ENCODE measurements at places on chromosomes 12 and 14.

- no peak for DNase-seq
Observed at GRCh38 chr12:31300341-31300740, 25.6 kb downstream of the SINHCAF start.

GRCh38 chr12:81329085-81329484 lies 251.2 kb downstream of the ACSS3 start:
- DNase-seq = no peak

- no peak for DNase-seq
Observed at GRCh38 chr14:54023027-54023426, 66.4 kb upstream of the BMP4 start.

- no peak for DNase-seq
Observed at GRCh38 chr12:20280515-20280914, 87.8 kb upstream of the PDE3A start.

- DNase-seq = no peak
Observed at GRCh38 chr12:109621211-109621694, 47.7 kb downstream of the MVK start.

GRCh38 chr14:67673451-67673850 lies 981 bp downstream of the VTI1B start:
- DNase-seq = no peak

Measured in SK-N-SH (cell line).